Bronchial epithelial cell (primary cell): ENCODE measurements at places on chromosomes 2 and 18. TPM values are rescaled to one million over a fixed set of nuclear protein-coding genes. Genes with fewer than 3 reads are reported as not detected.

DNA sequence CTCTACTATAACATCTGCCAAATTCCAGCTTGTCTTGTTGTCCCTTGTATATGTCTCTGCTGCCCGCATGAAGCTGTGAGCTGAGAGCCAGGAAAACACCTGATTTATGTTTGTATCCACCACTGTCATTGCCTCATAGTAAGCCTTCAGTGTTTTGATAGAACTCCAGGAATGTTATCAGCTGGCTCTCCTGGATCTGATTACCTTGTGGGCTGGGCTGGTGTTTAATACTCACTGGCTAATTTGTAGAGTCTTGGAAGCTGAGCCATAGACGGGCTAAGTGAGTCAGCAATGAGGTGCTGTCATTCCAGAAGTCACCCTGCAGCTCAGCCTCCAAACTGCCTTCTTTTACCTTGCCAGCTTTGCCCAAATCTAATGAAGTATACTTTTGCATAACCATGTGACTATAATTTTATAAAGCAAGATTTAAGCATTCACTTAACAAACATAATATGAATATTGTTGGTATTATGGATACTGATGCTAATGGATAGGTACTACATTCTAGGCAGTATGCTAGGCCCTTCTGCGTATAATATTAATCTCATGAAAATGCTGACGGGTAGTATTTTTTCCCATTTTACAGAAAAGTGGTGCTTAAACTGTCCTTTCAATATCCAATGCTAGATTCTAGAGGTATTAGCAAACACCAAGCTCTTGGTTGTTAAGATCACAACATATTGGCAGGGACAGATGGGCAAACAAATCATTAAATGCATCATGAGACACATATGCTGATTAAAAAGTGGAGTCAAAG lies 62.7 kb upstream of the GATA6 start:
- peak; percentile 85 for DNase-seq

DNA sequence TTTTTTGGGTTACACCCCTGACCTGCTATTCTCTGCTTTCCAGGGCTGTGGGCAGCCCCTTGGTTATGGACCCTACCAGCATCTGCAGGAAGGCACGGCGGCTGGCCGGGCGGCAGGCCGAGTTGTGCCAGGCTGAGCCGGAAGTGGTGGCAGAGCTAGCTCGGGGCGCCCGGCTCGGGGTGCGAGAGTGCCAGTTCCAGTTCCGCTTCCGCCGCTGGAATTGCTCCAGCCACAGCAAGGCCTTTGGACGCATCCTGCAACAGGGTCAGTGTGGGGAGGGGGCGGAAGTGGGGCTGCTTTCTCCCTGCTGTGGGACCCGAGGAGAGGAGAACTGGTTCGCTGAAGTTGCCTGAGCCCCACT lies 9.7 kb upstream of the WNT10A start:
- DNase-seq, result no peak

- no peak for DNase-seq
These were observed 9.5 kb upstream of the SATB2 start for GRCh38 chr2:199467066-199467822.

GRCh38 chr18:62324917-62325805 lies at the start of gene TNFRSF11A:
TSS of gene TNFRSF11A (plus strand) at chr18:62325310. CDS start at chr18:62325353, 43 bp downstream.
- DNase-seq, result no peak

GRCh38 chr2:20411361-20411894 lies 35.4 kb upstream of the RHOB start:
- DNase-seq, result peak; percentile 79

DNA sequence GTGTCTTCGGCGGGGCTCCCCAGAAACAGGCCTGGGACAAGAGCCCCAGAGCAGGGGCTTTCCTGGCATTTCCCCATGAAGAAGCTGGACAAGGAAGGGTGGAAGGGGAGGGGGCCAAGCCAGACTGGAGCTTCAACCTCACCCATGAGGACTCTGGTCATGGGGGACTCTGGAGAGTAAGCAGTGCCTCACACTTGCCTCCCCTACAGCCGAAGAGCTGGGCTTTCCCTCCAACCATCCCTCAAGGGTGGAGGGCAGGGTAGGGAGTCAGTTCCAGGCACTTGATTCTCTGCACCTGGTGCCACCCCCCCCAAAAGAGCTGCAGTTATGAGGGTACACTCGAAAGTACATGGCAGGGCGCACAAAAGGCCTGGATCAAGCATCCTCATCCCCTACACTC lies 246.6 kb downstream of the TFCP2L1 start:
- DNase-seq, result no peak

DNA sequence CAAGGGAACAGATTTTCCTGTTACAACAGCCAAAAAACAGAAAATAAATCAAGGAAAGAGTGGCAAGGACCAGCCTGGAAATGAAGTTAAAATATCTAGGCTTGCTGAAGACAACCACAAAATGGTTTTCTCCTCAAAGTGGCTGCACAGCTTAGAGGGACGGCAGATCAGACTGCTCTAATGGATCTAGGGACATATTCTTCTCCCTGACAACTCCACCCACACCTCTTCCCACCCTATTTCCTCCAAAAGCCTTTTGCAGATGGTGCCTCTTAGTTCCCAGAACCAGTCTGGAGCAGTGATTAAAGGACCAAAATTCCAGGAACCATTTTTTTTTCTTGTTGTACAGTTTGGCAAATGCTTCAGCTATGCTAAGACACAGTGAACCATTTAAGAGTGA lies 220.2 kb upstream of the SIX2 start:
- DNase-seq, result no peak

DNA sequence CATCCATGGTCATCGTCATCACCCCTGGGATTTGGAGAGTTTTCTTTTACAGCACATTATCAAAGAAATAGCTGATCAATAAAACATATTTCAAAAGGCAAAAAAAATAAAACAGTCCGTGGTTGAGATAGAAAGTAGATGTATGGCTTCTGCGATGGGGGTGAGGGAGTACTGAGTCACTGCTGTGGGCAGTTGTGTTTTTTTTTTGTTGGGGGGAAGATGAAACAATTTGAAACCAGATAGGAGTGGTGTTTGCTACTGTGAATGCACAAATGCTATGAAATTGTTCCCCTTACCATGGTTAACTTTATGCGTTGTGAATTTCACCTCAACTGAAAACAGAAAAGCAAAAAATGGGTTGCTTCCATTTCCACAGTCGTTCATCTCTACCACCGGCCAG lies 11.9 kb upstream of the SALL3 start:
- DNase-seq, result no peak

DNA sequence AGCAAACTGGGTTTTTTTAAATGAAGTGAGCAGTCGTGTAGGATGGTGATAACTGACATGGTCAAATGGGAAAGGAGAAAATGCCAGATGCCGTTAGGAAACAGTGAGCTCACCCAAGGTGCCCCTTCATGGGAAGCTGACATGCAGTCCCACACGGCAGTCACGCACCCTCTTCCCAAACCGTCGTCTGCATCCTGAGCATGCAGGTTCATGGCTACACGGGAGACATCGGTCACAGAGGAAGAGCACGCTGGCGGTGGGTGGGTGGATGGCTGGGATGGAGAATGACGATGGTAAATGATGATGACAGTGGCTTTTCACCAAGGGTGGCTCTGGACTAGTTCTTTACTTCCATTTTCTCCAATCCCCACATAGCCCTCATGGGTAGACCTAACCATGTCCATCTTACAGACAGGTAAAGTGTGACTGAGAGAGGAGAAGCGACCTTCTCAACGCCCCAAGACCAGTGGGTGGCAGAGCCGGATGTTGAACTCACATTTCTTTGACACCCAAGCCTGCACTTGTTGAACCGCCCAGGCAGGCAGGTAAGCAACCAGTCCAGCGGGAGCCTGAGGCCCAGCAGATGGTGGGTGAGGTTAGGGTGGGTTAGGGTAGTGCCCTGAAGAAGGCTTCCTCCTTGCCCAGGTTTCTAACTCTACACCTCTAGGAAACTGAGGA lies 44.5 kb downstream of the TNS1 start:
- DNase-seq, result no peak

DNA sequence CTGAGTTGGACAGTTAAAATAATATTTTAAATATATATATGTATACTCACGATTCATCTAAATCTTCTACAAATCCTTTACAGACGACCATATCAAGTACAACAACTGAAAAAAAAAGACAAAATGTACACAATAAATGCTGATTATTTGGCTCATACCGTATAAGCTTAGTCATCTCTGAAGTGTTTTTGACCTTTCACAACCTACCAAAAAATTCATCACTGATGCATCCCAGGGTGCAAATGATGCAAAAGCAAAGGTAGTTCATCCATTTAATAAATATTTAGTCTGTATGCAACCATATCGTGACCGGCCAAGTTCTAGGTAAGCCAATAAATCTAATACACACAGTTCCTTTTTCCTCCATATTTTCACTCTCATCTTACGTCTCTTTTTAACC lies 1.1 kb downstream of the TMX3 start:
- DNase-seq, result peak; percentile 33

DNA sequence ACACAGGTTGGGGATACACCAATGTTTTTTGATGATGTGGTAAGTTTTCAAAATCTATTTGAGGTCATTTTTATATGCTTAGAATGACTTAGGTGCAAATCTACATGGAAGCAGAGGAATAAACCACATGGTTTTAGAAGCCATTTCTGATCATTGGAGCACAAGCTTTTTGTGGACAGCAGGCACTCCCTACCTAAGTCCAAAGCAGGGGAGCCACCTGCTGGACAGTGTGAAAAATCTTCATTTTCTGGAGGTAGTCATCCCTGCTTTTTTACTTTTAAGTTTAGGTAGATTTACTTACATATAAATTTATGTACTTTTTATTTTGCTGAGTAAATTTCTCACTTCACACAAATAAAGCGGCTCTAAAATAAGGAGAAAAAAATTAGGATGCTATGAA lies 323.2 kb downstream of the PLCL1 start:
- DNase-seq, result peak; percentile 48

SULT1C4 gene
- total RNA-seq, result not detected in 2 replicates
